ENCODE measurements at places on chromosomes 13 and 19.

GRCh38 chr19:51712461-51713081 lies 11.2 kb downstream of the HAS1 start:
- DNase-seq = peak; percentile 43

- peak; percentile 20 for DNase-seq
Observed at GRCh38 chr19:15466851-15467733, 2.7 kb upstream of the RASAL3 start.

GRCh38 chr13:35475960-35476943 lies at the start of gene MAB21L1:
MAB21L1 (minus strand) TSS chr13:35476689; CDS start chr13:35476138, 551 bp downstream.
- peak; percentile 56 for DNase-seq

- DNase-seq = no peak
Observed at GRCh38 chr13:76024151-76024550, 388.0 kb downstream of the LMO7 start.

GRCh38 chr19:35229601-35230000 lies 1.1 kb upstream of the FAM187B start:
- no peak for DNase-seq

GRCh38 chr19:4831304-4831978 lies at the start of gene TICAM1:
TICAM1 (minus strand) TSS chr19:4831712; CDS start chr19:4818377, 13,335 bp downstream.
- DNase-seq = peak; percentile 59

Measured in HuH-7.5 (cell line).